ENCODE measurements at places on chromosomes 16 and 17.

DNA sequence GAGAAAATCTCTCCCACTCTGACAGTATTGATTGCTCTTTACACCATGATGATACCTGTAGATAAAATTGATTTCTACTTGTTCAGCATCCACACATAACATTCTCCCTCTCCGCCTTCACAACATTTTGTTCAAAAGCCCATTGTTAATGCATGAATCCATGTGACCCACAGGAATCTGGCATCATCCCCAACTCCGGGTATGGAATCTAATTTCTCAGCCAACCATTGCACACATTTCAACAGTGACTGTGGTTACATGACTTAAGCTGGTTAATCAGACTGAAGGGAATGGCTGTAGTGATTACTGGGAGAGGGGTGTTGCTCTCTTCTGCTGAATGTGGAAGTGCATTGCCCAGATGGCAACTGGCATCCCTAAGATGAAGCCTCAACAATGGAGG lies 161.4 kb upstream of the C16orf82 start:
- peak; percentile 50 for DNase-seq

GRCh38 chr17:74749279-74750038 lies 1.0 kb downstream of the NHERF1 start:
- no peak for DNase-seq

- peak; percentile 51 for DNase-seq
These were observed at the start of gene BTBD17 for GRCh38 chr17:74361230-74362068. Gene BTBD17, minus strand, starts transcription at chr17:74361868. Its CDS starts 49 bp downstream, at chr17:74361819.

- DNase-seq = no peak
These were observed 38.9 kb downstream of the SSH2 start for GRCh38 chr17:29891131-29891530.

GRCh38 chr17:36133602-36134236 lies 30.1 kb downstream of the CCL4 start:
- peak; percentile 58 for DNase-seq

DNA sequence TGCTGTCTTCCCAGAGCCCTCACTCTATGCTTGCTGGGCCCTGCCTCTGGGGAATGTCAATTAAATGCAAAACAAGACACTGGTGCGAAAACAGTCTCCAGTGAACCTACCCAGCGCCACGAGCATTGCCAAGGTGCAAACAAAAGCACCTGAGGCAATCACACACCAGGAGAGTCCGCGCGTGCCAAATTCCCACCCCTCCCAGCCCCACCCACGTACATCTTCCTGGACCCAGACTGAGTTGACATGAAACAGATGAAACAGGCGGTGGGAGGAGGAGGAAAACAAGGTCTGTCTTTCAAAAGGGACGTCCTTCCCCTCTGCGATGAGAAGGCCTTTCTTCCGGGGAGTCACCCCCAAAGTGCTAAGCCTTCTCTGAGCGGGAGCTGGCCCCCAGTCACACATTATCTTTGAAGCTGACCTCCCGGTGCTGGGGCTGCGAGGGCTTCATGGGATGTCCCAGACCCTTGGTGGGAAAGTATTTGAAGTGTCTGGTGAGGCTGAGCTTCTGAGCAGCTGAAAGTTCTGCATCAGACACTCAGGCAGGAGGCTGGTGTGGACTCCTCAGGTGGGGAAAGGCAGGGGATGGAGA lies 200.4 kb downstream of the AXIN2 start:
- DNase-seq = no peak

- DNase-seq = no peak
These were observed 29.2 kb upstream of the VAT1L start for GRCh38 chr16:77759201-77759600.

DNA sequence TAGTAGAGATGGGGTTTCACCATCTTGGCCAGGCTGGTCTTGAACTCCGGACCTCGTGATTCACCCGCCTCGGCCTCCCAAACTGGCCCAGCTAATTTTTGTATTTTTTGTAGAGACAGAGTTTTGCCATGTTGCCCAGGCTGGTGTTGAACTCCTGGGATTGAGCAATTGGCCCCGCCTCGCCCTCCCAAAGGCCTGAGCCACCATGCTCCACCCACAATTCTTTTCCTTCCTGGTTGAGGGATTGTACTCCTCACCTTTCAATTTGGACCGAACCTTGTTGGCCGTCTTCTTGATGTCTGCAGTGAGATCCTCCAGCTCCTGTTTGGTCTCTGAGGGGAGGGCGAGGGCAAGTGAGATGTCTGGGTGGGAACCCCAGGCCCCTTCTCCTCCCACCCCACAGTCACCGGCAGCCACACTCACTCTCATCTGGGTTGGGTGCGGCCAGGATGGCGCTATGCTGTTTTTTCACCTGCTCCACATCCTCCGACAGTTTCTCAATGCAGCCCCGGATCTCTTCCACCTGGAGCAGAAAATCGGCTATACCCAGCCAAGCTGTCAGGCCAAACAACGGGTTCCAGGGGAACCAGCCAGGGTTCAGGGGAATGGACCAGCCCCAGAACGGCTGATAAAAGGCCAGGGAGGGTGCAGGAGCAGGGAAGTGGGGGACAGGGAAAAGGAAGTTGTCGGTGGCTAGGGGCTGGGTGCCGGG lies 9.6 kb downstream of the STX1B start:
- no peak for DNase-seq

GRCh38 chr17:77327181-77327565 lies 186.4 kb downstream of the SEC14L1 start:
- DNase-seq = no peak

- peak; percentile 28 for DNase-seq
These were observed 434.6 kb upstream of the MAF start for GRCh38 chr16:80034948-80035663.

- DNase-seq = peak; percentile 93
These were observed 28.7 kb upstream of the DDX52 start for GRCh38 chr17:37671824-37672547.

DNA sequence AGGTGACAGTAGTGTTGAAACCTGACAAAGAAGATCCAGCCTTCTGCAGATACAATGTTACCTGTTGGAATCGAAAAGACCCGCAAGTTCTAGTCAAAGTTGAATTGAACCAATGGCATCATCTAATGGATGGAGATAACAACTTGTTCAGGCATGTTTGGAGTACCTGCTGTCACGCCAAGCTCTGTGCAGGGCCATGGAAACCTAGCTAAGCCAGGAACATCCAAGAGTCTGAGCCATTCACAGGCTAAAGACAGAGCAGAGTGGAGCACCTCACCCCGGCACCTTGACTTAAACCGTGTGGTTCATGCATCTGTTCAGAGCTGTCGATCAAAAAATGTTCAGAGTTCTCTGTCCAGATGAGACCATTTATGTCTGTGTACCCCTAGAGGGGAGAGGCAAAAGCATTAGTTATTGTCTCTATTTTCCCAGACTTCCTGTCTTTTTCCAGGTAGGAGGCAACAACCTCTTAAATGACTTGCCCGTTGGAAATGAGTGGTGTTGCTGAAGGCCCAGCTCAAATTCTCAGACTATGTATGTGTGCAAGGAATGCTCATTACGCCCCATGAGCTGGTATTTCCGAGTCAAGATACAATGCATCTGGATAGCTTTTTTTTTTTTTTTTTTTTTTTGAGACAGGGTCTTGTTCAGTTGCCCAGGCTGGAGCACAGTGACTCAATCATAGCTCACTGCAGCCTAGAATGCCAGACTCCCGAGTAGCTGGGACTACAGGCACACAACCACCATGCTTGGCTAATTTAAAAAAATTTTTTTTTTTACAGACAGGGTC lies 44.9 kb upstream of the XYLT1 start:
- no peak for DNase-seq

GRCh38 chr17:46191322-46192188 lies 1.7 kb downstream of the KANSL1 start:
- peak; percentile 36 for DNase-seq

GRCh38 chr16:149024-149660 lies 3.3 kb upstream of the HBZ start:
- DNase-seq = peak; percentile 30

DNA sequence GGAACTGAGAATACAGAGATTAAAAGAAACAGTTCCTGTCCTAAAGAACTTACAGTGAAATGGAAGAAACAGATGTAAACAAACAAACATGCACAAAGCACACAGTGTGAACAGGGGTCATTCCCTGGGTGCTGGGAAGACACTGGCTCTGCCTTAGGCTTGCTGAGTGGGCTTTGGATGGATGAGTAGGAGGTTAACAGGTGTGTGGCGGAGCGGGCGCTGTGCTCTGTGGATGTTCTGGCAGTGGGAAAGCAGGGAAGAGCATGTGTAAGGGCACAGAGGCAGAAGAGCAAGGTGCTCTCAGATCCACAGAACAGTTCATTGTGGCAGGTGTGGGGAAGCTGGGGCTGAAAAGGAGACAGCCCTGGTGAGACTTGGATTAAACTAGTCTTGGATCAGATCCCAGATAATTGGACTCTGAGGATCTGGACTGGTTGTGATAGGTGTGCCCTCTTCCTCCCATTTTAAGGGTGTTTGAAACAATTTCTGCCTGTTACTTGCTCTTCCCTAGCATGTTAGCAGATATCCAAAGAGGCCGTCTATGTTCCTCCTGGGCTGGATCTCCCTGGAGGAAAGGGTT lies 8.1 kb downstream of the HROB start:
- DNase-seq = no peak

DNA sequence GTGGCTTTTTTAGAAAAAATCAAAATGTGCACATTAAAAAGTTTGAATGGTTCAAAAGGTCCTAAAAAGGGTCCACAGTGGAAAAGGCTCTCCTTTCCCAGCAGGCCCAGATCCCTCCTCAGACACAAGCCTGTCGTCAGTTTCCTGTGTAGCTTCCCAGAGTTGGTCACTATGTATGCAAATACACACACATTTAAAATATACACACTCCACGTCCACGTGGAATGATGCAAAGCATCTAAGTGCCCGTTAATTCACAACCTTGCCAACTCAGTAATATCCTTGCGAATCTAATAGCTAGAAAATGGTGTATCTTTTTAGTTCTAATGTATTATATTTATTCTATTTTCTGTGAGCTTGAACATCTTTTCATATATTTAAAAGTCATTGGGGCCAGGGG lies 17.7 kb downstream of the NLRC5 start:
- DNase-seq = no peak

DNA sequence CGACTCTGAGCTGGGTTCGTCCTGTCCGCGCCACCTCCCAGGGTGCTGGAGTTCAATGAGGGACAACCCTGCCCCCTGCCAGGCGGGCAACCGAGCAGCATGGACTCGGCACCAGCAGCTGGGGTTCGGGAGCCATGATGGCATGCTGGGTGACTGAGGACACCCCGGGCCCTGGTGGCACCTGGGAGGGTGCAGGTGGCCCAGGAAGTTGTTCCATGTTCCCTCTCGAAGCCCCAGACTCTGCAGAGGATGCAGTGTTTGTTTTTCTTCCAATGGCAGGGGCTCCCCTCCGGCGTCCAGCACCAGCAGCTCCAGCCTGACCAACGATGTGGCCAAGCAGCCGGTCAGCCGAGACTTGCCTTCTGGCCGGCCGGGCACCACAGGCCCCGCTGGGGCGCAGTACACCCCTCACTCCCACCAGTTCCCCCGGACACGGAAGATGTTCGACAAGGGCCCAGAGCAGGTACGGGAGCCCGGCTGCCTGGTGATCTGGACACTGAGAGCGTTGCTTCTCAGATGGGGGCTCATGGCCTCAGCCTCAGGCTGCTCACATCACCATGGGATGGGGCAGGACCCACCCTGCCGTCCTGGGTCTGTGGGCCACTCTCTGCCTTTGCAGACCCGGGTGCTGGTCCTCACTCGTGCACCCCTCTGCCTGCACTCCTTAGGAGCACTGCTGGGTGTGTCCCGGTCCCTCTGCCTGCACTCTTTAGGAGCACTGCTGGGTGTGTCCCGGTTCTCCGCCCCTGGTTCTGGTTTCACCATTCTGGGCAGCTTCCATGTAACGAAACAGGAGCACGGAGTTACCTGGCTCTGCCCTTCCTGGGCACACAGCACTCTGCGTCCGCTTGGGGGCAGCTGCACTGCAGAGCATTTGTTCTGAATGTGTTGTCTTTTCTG lies 68.2 kb upstream of the CHMP6 start:
- DNase-seq = no peak

DNA sequence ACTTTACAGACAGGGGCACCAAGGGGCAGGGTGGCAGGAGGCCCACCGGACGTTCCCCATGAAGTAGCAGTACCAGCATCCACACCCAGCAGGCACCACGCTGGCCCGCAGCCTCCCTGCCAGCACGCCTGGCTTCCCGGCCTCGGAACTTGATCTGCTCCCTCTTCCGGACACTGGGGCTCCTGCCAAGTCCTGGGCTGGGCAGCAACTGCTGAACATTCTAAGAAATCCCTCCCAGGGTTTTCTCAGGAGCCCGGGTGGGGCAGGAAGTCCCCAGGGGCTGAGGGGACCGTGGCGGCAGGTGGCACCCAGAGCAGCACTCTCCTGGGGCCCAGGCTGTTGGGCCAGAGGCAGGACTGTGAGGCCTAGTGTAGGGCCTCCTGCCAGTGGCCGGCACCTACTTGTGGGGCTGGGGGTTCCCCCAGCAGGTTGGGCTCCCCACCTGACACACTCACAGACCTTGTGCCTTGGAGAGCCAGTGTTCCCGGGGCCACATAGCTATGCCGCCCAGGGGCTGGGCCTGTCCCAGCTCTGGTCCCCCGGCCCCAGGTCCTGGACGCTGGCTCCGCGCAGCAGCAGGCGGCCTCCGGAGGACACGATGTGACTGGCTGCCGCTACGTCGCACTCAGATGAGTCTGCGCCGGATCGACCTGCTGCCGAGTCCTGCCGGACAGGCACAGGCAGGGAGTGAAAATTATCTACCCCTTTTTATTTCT lies 86.2 kb upstream of the CBX4 start:
- peak; percentile 51 for DNase-seq

DNA sequence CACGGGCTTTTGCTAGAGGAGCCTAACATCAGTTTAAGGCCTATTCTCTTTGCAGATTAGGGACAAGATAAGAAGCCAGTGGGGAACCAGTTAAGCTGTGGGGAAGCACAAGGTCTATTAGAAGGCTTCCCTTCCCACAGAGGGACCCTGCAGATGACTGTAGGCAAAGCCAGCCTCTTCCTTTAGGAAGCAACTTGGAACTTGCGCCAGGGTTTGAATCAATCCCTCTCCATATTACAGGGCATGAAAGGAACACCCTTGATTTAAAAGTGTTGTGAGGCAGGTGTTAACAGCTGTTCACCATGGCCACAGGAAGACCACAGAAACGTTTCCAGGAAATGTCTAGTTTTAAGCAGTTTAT lies 77.3 kb downstream of the RPTOR start:
- no peak for DNase-seq
